Globus pallidus (tissue), 1 donor: ENCODE measurements at places on chromosomes 12 and 14.

- DNase-seq = no peak
Measured at GRCh38 chr14:95261616-95262510, 57.8 kb downstream of the CLMN start.

- no peak for DNase-seq
Measured at GRCh38 chr14:88931321-88932110, 107.1 kb downstream of the TTC8 start.

DNA sequence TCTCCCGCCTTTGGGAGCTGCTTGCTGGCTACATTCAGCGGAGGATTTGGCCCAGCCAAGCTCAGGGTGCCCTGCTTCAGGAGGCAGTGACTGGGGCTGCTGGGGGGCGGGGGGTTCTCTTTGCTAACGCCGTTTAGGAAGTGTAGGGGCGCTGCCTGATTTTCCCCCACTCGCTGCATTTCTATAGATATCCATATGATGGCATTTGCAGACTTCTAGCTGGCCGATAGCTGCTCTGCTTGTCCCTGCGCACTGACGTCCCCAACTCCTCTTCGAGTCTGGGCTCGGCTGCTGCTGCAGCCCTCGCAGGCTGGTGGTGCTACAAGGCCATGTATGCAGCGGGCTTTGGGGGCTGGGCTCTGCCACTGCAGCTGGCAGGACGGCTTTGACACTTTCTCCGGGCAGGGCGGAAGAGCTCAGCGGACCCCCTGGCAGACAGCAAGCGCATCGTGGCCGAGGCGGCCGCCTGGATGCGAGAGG, 3.1 kb downstream of the LRFN5 start:
- peak; percentile 64 for DNase-seq

DNA sequence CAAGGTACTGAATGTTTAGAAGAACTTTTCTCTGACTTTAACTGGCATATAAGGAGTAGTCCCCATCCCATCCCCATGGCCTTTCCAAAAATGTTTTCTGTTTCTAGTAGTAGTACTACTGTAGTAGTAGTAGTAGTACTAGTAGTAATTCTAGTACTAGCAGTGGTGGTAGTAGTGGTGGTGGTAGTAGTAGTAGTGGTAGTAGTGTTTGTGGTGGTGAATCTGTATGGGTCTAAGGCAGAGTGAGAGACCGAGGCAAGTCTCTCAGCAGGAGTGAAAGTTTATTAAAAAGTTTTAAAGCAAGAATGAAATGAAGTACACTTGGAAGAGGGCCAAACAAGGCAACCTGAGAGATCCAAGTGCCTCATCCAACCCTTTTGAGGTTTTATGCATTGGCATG, 58.6 kb downstream of the FOXN4 start:
- DNase-seq = no peak

- no peak for DNase-seq
Measured at GRCh38 chr14:51167587-51168214, 72.3 kb upstream of the TMX1 start.

DNA sequence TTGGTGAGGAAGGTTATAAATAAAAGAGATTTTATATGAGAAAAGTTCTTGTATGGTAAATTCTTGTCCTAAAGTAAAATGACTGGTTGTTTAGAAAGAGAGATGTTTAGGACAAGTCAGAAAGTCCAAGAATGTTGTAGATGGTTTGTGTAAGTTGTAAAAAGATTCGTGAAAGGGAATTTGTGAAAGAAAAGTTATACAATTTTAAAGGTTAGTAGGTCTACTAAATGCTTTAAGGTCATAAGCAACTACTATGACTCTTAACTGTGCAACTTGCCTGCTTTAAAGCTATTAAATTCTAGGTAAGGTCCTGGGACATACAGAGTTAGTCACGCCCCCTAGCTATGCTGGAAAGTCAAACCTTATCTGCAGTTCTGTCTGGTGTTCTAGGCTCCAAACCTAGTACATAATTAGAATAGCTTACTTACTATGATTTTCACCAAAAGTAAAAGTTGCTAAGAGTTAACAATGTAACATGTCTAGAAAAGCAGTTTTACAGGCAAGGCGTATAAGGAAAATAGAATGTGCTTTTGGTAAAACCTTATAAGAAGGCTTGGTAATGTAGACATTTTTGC, 11.2 kb upstream of the DHRS2 start:
- DNase-seq = no peak

DNA sequence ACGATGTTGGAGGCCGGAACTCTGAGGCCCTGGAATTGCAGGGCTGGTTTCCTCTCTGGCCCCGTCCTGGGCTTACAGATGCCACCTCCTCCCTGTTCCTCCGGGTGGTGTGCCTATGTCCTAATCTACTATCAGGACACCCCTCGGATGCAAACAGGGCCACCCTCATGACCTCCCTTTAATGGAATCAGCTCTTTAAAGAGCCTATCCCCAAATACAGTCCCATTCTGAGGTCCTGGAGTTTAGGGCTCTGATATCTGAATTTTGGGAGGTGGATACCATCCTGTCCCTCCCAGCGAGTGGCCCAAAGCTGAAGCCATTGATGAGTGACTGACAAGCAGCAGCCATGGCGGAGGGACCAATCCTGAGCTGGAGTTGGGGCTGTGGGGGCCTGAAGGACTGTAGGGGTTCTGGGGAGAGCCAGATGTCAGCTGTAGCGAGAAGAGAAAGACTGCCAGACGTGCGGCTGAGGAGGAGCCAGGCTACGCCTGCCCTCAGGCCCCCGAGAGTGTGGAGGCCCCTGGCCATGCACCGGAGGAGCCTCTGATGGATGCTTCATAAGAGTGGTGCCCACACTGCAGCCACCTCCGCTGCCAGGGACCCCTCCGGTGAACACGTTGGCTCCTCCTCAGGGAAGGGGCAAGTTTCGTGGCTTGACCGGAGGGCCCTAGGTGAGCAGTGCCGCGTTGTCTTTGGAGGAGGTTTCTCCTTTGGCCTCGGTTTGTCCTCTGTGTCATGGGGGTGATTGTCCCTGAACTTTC, 100.2 kb downstream of the KIF26A start:
- no peak for DNase-seq

- no peak for DNase-seq
Measured at GRCh38 chr12:112153893-112154219, 28.5 kb downstream of the TRAFD1 start.
